COR-L47 (cell line): ENCODE measurements at places on chromosomes 4 and X.

GRCh38 chr4:107733431-107733925, 13.4 kb upstream of the PAPSS1 start:
- DNase-seq = peak; percentile 48

- DNase-seq = peak; percentile 42
Observed at GRCh38 chrX:40098264-40099054, 701 bp upstream of the BCOR start.

DNA sequence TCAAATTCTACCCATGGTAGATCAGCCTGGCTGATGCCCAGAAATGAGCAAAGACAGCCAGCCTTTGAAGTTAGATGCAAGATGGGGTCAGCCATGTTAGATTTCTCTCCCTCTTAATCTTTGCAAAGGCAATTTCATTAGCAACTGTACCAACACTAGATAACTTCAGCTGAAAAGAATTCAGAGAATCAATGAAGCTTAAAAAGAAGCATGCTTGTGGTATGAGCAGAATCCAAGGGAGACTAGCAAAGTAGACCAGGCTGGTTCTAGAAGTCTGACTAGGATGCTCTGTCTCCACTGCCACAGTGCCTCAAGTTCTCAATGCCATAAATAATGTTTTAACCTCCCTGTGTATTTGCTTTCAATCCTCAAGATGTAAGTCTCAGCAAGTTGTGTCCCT, 247.3 kb downstream of the SLC7A11 start:
- DNase-seq = no peak

DNA sequence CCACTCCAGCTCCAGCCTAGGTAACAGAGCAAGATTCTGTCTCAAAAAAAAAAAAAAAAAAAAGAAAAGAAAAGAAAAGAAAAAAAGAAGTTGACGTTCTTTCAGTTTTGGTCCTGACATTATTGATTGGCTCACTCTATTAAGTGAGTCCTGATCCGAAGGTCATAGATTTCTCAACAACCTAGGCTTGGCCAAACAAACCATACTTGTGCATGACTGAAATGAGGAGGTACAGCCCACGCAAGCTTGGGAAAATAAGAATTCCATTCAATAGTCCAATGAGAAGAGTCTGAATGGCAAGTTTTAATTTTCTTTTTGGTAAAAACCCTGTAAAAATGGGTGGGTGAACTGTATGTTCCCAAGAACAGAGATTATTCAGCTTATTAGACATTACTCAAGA, 3.2 kb upstream of the ETNPPL start:
- DNase-seq = no peak

- DNase-seq = no peak
Observed at GRCh38 chr4:158315706-158316105, 105.4 kb downstream of the TMEM144 start.

GRCh38 chrX:14528629-14529289, 577 bp upstream of the GLRA2 start:
- DNase-seq = peak; percentile 44

DNA sequence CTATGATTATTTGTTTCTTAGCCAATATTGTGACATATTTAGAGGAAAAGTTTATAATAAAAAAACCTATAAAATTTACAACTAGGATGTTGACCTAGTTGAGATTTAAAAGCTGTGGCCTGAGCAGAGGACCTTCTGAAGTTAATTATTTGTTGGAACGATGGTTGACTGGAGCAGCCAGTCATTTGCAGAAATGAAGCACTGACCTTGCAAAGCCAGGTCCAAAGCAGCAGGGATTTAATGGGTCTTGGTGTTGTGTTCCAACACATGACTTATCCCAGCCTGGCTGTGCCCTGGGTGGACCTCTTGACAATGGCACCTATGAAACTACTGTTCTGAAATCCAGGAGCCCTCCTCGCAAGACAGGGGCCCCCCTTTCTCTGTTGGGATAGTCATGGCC, 235.2 kb downstream of the FRAS1 start:
- no peak for DNase-seq
